Stimulated activated CD4-positive, alpha-beta T cell treated with anti-CD3 and anti-CD28 coated beads, Interleukin-1b, Interleukin-23, amount 100 ng/mL, for 1 hour (primary cell): ENCODE measurements at places on chromosomes 7 and 10.

DNA sequence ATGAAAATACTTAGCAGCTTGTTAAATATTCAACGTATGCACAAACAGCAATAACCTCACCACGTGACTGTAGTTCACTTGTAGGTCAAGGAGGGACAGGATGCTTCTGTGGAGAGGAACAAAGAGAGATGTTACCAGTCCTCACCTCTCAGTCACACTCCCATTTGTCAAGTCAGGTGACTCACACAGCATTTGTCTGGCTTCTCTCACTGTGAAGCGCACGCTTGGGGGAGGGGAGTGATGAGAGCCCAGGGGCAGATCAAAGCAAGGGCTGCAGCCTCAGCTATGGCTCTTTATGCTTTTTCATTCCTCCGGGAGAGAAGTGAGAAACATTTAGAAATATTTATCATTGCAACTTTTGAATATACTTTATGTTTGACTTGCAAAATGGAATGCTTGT, 2.9 kb upstream of the RBM20 start:
- DNase-seq, result no peak

GRCh38 chr7:94003446-94004023, 620 bp downstream of the BET1 start:
- DNase-seq, result no peak

GRCh38 chr7:28408105-28408959, 4.0 kb upstream of the CREB5 start:
- no peak for DNase-seq

DNA sequence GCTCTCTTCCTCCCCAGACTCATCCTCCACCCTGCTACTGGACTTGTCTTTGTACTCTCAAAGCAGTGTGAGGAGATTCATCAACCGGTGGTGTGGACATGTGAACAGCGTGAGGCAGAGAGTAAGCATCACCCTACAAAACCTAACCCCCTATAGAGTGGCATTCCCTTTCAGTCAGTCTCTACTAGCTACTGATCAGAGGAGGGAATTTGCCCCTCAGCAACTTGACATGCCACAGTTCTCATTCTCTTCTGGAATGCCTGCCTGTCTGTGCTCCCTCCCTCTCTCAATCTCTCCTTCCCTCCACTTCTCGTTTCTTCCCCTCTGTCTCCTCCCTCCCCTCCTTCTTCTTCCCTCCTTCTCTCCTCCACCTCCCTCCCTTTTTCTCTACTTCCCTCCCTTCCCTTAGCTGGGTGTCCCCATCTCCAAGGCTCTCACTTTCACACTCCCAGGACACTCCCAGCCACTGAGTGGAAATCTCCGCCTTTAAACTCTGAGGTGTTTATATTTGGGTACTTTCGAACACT, 24.6 kb downstream of the H2AZ2 start:
- DNase-seq, result no peak

DNA sequence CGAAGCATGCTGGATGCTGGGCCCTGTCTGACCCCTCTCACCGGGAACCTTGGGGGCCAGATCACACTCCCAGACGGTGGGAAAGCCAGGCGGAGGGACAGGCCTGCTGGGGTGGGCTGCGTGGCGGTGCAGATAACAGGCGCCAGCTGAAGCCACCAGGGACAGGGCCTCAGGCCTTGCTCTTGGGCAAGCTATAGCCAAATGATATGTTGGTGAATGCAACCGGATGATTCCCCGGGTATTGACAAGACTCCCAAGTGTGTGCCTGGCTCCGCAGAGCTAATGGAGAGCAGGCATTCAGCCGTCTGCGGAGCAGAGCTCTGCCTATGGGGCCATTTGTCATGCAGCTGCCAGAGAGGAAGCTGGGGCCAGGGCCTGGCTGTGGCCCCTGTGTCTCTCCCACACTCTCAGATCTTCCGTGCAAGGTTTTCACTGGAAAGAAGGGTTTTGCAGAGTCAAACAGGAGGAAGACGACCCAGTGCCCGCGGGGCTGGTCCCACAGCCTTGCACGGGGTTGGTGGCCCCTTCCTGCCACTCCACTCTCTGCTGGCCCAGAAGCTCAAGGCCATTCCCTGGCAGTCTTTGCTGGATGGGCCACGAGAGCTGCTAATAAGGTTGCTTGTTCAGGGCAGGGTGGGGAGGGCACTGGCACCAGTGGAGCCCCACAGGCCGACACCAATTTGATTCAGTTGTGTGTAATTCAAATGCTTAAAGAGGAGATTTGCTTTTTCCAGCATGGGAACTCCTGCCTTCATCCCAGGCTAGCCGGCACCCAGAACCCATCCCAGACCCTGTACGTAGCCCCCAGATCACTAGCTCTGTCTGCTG, 91.8 kb downstream of the PRKAG2 start:
- no peak for DNase-seq

GRCh38 chr7:141333459-141333858, 217.8 kb upstream of the AGK start:
- no peak for DNase-seq

DNA sequence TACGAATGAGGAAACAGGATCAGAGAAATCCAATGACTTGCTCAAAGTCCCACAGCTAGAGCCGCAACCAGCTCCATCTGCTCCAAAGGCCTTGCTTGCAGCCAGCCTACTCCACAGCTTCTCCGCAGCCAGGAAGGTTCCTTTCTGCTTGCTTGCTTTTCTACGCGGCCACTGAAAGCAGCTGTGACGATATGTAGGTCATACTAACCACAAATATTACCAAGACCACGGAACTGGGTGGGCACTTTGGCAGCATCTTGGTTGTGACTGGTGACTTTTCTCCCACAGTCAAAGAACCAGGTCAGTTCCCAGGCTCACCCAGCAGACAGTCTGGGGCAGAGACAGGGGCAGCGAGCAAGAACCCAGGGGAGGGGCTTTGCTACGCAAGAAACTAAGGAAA, 86.4 kb downstream of the FAM53B start:
- no peak for DNase-seq

- DNase-seq, result no peak
These were observed 218.2 kb downstream of the ZNF248 start for GRCh38 chr10:37639200-37639599.

- no peak for DNase-seq
These were observed 77.5 kb upstream of the CUX1 start for GRCh38 chr7:101739775-101740398.

- no peak for DNase-seq
These were observed 313.3 kb downstream of the FRMD4A start for GRCh38 chr10:14017467-14017866.

DNA sequence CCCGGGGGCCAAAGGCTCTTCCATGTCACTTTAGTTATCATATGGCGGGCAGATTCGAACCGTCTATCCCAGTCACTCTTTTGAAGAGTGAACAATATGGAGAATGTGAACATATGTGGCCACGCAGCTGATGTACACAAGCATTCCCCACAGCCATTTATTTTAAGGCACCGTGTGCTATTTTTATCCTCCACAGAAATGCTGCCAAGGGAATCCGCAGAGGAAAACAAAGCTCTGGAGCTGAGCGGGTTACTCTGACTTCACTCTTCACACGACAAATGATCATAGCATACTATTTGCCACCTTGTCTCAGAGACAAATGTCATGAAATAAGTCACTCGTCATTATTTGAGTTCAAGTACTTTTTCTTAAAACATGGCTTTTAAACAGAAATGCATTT, 100.3 kb downstream of the CTBP2 start:
- no peak for DNase-seq

GRCh38 chr10:29555746-29556481, 78.9 kb downstream of the SVIL start:
- DNase-seq, result no peak

GRCh38 chr10:77253147-77253545, 384.5 kb downstream of the KCNMA1 start:
- no peak for DNase-seq

- DNase-seq, result no peak
These were observed 17.4 kb upstream of the CBLL1 start for GRCh38 chr7:107726356-107727130.

DNA sequence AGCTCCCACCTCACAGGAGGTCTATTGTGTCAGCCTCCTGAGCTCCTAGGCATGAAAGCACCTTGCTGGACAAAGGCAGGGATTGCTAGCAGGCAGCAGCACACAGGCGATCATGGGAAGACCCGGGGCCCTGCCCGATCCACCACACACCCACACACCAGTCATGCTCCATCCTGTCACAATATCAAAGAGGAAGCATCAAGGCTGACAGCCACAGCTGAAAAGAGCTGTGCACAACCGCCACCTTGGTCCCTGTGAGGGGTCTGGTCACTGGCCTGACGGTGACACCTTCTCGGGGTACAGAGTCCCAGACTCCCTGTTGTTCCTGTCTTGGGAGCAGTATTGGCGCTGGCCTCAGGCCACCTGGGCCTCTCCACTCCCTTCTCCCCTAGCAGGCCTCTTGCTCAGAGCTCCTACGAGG, 89.7 kb upstream of the RET start:
- no peak for DNase-seq

DNA sequence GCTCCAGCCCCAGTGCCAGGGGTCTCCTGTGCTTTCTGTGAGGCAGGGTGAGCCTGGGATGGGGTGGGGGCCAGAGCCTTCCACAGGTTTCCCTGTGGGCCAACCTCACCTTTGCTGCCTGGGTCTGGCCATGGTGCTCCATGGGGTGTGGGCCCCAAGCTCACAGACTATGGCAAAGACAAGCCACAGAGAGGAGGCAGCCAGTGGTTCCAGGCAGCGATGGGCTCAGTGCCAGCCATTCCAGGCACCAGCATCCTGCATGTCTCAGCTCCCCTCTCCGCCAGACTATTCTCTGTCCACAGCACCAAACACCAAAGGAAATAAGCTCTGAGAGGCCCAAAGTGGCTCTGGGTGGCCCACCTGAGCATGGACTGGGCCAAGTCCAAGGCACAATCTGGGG, 133.5 kb downstream of the PTPN20 start:
- DNase-seq, result no peak

GRCh38 chr7:155829796-155830470, 17.7 kb upstream of the SHH start:
- no peak for DNase-seq

- DNase-seq, result no peak
These were observed 116.9 kb upstream of the ANLN start for GRCh38 chr7:36272567-36273269.

GRCh38 chr7:129073204-129073603, 18.3 kb upstream of the TNPO3 start:
- DNase-seq, result no peak

GRCh38 chr10:60351191-60351853, 38.4 kb downstream of the ANK3 start:
- DNase-seq, result no peak

- no peak for DNase-seq
These were observed 42.7 kb upstream of the PITRM1 start for GRCh38 chr10:3215153-3215775.

DNA sequence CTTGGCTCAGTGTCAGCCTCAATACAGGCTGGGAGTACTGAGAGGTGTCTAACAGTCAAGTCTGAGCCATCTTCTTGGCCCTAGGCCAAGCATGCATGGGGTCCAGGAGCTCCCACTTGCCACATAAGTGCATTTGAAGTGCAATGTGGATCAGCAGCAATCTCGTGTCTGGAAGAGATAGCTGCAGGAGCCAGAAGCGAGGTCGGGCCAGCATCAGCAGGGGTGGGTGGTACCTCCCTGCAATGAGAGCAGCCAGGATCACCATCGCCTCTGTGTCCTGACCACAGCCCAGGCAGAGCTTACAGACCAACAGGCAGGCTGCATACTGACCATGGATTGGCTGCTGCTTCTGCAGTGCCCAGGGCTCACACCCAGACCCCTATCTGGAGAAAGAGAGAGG, 83.0 kb upstream of the CXCL12 start:
- DNase-seq, result no peak

DNA sequence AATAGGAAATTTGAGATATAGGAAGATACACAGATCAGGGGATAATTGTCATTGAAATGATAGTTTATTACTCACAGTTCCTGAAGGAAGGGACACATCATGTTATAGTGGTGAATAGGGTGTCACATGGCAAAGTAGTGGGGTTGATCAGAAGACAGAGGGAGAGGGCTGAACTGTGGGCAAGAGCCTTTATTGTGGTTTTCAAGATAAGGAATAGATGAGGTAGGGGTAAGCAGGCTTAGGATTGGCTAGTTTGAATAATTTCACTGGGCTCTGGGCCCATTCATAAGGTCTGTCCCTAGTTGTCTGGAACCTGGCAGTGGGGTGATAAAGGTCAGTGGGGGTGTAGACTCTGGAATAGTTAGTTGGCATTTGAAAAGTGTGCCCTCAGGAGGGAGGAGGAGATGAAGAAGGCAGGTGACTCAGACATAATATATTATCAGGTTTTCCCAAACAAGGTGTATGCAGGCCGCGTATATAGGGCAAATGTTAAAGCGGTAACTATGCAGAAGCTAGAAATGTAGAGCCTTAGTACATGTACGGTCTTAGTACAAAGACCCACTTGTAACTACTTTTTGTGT, 18.5 kb downstream of the FGL2 start:
- DNase-seq, result no peak

DNA sequence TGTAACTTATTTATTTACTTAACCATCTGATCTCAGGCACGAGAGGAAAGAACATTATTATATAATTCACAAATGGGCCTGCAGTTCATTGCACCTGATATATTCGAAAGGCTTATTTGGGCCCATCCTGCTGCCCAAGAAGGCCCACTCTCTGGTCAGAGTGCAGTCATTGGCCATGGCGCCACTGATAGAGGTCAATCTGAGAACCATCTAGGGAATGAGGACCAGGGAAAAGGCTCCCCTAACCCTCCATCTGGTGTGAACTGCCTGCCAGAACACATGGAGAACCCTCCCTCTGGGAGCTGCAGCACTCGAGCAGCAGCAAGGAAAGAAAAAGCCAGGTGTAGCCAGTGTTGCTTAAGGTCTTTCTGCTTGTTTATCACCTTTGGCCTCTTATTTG, 136.6 kb downstream of the REEP3 start:
- DNase-seq, result no peak

GRCh38 chr7:111408724-111409123, 153.6 kb downstream of the IMMP2L start:
- no peak for DNase-seq

DNA sequence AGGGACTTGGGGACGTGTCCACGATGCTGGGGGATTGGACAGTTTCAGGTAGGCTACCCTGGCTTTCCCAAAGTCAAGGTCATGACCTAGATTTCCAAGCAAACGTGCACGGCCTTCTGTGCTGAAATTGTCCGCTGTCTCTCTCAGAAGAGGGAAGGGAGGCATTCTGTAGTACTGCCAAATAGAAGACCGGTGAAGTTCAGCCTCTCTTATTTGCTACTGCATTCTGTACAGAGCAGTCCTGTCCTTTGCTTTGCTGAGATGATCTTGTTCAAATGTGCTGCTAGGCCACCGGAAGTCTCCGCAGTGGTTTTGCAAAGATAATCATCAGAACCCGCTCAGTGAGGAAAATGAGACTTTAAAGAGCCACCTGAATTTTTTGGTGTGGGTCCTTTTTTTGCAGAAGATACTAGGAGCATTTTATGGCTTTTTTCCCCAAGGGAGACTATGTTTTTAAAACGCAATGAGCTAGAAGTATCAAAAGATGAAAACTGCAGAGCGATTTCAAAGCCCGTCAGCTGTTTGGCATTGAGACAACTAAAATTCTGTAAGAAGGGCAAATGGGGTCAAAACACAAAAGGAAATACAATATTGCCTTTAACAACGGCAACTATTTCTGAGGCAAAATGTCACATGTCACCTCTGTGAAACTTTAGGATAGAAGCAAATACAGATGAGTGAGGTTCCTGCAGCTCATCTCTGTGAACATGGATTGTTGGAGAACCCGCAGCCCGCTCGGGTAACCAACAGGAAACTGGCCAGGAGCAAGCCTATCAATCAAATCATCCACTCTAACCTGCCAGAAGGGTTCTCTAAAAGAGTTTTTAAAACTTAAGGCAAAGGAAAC, 1.3 kb upstream of the NMT2 start:
- DNase-seq, result no peak
